ENCODE measurements at places on chromosomes 1 and 21. TPM values are rescaled to one million over a fixed set of nuclear protein-coding genes. Genes with fewer than 3 reads are reported as not detected.

Gene GPR37L1
- total RNA-seq = under 0.01 TPM

Gene PTAFR
- total RNA-seq = 0.12 TPM

Gene ZNF362
- total RNA-seq = 2.6 TPM

Gene LRRC7
- total RNA-seq = not detected

Gene OR10Z1
- total RNA-seq = not detected

Gene AIDA
- total RNA-seq = 34.1 TPM

Gene HTR6
- total RNA-seq = not detected

Gene RNF186
- total RNA-seq = not detected

Gene ATP1A4
- total RNA-seq = not detected

Gene OR2L2
- total RNA-seq = not detected

Gene ASTN1
- not detected for total RNA-seq

Gene FBXO28
- total RNA-seq = 25.0 TPM

Gene SEMA6C
- total RNA-seq = 1.4 TPM
